ENCODE measurements at places on chromosomes 5 and 9. TPM values are rescaled to one million over a fixed set of nuclear protein-coding genes. Genes with fewer than 3 reads are reported as not detected.

Gene DRD1
- polyA plus RNA-seq, result 0.01 TPM

Gene KCNT1
- 0.90 TPM for polyA plus RNA-seq

Gene EPB41L4B
- 10.9 TPM for polyA plus RNA-seq

Gene PRRX2
- 1.3 TPM for polyA plus RNA-seq

Gene NOXA1
- 12.3 TPM for polyA plus RNA-seq
